ENCODE measurements at places on chromosomes 5 and 9. TPM values are rescaled to one million over a fixed set of nuclear protein-coding genes. Genes with fewer than 3 reads are reported as not detected.

The MYOT gene
- total RNA-seq, result 0.34 TPM

DNA sequence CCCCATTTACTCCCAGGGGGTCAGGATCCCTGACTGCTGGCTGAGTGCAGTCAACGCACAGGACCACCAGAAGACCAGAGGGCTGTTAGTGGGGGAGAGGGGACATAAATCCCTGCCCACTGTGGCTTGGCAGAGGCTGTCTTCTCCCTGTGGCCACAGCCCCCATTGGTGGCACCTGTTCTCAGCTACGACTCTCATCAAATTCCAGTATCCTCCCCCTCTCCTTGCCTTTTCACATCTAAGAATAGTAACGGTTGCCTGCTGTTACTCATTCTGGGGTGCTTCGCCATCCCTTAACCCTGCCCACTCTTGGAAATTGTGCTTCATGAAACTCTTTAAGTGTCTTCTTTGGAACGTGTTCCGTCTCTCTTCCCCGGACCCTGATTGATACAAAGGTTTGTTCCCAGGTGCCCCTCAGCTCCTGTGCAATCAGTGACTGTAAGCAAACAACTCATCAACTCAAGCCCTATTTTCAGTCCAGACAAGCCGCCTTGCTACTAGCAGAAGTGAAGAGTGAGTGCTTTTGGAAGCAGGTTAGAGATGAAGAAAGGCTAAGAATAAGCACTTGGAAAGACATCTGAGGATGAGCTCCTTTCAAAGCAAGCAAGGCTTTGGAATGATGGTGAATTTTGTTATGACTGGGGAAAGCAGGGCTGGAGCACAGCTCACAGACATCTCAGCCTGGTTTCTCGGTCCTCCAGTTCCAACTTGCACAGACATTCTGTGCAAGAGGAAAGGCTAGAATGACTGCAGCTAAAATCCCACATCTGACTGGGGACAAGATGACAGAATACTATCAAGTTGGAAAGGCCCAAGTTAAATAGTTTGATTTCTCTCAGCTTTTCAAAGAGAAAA lies 22.9 kb upstream of the DENND1A start:
- H3K36me3 ChIP-seq, result no peaks in the 10 kb centered on the region
- no peak overlapping the region for H3K27ac ChIP-seq
- H3K4me3 ChIP-seq, result no peak overlapping the region
- DNase-seq, result no peak
- no peaks in the 10 kb centered on the region for H3K4me1 ChIP-seq

- DNase-seq, result no peak
- no peak overlapping the region for H3K4me3 ChIP-seq
- H3K27ac ChIP-seq, result no peak overlapping the region
- no peaks in the 10 kb centered on the region for H3K4me1 ChIP-seq
Measured at GRCh38 chr5:142746532-142747433, 23.4 kb upstream of the ARHGAP26 start.

- no peak overlapping the region for H3K4me3 ChIP-seq
- no peaks in the 10 kb centered on the region for H3K36me3 ChIP-seq
- H3K4me1 ChIP-seq, result peaks cover 4% of the 10 kb centered on the region
- no peaks in the 10 kb centered on the region for H3K27me3 ChIP-seq
- DNase-seq, result no peak
- no peak overlapping the region for H3K27ac ChIP-seq
Measured at GRCh38 chr5:140239939-140240700, 62.8 kb downstream of the PFDN1 start.

The GLRA1 gene
- total RNA-seq, result not detected

The ELP1 gene
- 18.4 TPM for total RNA-seq
